ENCODE measurements at places on chromosomes 7 and 10. TPM values are rescaled to one million over a fixed set of nuclear protein-coding genes. Genes with fewer than 3 reads are reported as not detected.

GRCh38 chr10:57880446-57881227 lies 387.1 kb downstream of the IPMK start:
- H3K27me3 ChIP-seq: no peaks in the 10 kb centered on the region
- no peak overlapping the region for H3K27ac ChIP-seq
- no peak for ATAC-seq
- H3K36me3 ChIP-seq: no peaks in the 10 kb centered on the region

- H3K27ac ChIP-seq: no peak overlapping the region
- no peak for ATAC-seq
- H3K36me3 ChIP-seq: no peaks in the 10 kb centered on the region
- peaks cover 5% of the 10 kb centered on the region for H3K27me3 ChIP-seq
- no peak overlapping the region for H3K4me3 ChIP-seq
These were observed 70.9 kb downstream of the GCC1 start for GRCh38 chr7:127514499-127514898.

TMEM254 gene
- 15.1 TPM for total RNA-seq

DNA sequence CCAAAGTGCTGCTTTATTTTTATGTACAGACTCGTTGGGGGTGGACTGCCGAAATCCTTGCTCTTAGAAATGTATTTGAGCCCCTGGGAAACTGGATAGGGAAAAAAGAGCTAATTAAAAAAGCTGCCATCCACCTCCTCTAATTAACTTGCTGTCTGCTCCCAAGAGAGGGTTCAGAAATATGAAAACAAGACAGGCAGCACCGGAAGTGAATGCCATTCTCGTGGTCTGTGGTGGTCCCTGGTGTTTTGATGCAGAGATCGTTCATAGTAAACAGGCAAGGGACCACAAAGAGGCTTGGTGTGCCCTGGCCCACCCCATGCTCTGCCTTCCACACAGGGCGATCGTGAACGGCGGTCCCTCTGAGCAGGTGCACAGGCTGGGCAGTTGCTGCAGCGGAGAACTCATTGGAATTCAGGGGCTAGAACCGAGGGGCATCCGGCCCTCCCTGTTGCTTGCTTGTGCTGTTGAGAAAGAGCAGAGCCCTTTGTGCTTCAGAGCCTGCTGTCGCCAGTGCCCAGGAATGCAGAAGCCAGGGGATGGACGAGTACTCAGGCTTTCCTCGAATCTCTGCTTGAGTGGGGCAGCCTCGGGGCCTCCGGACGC lies 79.1 kb upstream of the BTBD16 start:
- ATAC-seq: peak; percentile 55
- peaks cover 21% of the 10 kb centered on the region for H3K36me3 ChIP-seq
- no peaks in the 10 kb centered on the region for H3K27me3 ChIP-seq
- no peaks in the 10 kb centered on the region for H3K4me1 ChIP-seq

- H3K4me3 ChIP-seq: no peak overlapping the region
- no peaks in the 10 kb centered on the region for H3K27me3 ChIP-seq
- H3K4me1 ChIP-seq: peaks cover 22% of the 10 kb centered on the region
- H3K27ac ChIP-seq: no peak overlapping the region
These were observed 26.5 kb downstream of the LMTK2 start for GRCh38 chr7:98133181-98133580.
